ACHN (cell line): ENCODE measurements at places on chromosomes 16 and 17.

DNA sequence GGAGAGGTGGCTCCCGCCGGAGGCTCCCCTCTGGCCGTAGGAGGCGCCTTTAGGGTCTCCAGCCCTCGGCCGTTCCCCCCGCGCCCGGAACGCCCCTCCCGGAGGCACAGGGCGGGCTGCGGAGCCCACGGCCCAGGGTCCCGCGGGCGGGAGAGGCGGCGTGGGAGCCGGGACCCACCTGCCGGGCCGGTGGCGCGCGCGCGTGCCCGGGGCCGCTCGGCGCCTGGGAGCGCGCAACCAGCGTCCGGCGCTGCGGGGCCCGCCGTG is at the start of gene MIF4GD:
TSS of gene MIF4GD (minus strand) at position 266 of the 267 bp plus-strand sequence. CDS start 1,036 bp downstream, outside the sequence.
- DNase-seq: no peak

- no peak for DNase-seq
Observed at GRCh38 chr17:29107084-29107483, 64.1 kb downstream of the PIPOX start.

DNA sequence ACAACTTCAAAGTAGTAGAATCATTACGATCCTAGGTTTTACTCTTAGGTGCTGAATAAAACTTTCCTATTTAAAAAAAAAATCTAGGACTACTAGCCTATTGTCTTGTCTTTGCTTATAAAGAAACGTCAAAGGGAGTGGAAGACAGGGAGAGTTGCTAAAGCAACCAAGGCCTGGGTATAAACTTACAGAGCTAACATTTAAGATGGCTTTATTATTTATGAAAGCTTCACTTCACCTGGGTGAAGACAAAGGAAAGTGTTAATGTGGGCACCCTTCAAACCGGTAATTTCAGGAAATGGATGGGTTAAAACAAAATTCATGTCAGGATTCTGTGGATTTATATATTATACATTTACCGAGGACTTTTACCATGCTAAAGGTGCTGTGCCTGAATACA is 2.5 kb downstream of the DUSP14 start:
- DNase-seq: no peak

GRCh38 chr16:12462426-12463280 is 341.0 kb downstream of the CPPED1 start:
- no peak for DNase-seq

DNA sequence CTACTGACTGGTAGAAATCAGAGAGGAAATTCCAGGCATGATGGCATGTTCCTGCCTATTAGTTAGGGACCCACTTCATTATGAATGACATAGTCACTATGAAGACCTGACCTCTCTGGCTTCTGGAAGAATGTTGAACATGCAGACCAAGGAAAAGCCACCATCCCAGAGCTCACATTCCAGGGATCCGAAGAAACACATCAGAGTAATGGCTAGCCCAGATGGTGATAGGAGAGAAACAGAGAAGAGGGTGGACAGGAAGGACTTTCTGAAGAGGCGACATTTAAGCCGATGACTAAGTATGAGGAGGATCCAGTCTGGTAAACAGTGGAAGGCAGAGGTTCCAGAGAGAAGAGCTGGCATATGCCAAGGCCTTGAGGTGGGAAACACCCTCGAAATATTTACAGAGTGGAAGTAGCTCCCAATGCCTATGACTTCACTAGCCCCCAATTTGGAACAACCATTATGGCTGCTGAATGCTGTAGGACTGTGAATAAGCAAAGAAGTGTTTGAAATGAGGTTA is 216.2 kb downstream of the RBFOX1 start:
- no peak for DNase-seq

DNA sequence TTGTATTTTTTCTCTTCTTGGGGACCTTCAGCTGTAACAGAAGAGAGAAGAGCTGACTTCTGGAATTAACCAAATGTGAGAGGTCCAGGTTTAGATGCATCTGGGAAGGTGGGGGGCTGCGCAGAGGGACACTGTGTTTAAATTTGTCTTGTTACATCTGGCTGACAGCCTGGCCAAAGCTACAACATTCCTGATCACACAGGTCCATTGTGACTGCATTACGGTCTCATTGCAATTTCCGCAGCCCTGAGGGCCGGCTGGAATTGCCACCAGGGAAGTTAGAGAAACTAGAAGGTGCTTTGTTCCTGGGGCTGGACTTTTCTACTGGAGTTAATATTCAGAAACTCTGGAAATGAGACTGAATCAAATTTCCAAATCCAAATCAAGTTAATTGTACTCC is 37.9 kb upstream of the LRRC75A start:
- DNase-seq: no peak

DNA sequence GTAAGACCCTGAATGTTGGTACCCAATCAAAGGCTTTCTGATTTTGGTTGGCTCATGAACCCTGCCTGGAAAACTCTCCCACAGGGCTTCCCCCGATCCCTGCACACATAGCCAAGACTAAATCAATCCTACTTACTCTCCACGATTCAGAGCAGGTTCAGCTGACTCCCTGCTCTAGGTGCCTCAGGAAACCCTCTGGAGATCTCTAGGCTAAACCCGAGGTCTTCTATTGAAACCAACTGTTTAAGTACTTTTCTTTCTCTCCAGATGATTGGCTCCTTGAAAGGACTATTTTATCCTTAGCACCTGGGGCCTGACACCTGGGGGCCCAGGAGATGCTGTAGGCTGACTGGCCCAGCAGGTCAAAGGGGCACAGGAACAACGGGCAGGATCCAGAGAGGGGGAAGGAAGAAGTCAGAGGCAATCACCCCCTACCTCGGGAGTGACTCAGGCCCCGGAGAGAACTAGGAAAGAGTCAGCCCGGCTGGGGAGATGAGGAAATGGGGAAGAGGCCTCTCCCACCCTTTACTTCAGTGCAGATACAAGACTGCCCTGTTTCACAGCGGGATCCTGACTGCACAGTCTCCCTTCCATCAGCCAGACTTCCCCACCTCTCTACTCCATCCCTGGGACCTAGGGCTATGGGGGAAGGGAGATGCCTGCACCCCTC is 2.0 kb downstream of the TBC1D10B start:
- peak; percentile 57 for DNase-seq

DNA sequence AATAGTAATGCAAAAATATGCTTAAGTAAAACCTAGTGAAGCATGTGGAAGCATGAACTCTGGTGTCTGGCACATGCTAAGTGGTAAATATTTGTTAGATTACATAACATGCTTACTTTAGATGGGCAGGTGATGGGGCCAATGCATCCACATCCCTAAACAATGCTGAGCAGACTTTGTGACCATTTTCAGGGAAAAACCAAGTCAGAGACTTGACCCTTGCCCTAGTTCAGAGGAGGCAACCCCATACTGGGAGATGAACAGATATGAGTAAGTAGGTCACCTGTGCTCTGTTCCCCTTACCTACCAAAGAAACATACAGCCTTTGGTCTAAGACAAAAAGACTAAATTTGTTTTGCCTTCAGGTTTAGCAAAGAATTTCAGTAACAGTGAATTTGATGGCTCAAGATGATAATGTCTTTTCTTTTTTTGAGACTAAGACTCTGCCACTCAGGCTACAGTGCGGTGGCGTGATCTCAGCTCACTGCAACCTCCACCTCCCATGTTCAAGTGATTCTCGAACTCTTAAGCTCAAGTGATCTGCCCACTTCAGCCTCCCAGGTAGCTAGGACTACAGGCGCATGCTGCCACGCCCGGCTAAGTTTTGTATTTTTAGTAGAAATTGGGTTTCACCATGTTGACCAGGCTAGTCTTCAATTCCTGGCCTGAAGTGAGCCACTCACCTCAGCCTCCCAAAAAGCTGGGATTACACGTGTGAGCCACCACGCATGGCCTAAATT is 91.4 kb downstream of the HIC1 start:
- DNase-seq: no peak

DNA sequence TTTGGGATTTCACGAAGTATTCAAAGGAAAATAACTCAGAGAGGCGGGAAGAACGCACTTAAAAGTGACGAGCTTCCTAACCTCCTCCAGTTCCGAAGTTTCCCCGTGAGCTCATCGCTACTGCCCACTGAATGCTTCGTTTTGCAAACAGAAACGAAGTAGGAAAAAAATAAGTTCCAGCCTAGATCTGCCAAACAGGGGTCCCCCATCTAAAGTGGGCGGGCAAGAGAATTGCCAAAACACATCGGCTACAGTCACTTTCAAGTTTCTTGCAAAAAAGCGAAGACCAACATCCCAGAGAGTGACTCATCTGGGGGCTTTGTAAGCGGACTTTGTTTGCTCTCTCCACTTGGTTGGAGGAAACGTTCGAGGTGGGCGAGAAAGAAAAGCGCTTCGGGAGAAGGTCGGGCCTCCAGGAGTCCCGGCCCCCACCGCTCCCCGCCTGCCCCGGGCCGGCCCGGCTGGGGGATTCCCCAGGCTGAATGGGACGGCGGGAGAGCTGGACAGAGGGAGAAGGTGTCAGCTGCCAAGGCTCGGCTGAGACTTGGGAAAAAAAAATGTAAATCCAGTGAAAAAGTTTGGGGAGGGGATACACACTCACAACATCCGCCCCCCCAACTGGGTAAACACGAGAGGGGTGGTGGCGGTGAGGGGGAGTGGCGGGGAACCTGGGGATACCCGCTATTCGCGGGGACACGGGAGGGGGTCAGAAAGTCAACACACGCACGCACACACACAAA is 1.0 kb downstream of the VEZF1 start:
- DNase-seq: peak; percentile 76

DNA sequence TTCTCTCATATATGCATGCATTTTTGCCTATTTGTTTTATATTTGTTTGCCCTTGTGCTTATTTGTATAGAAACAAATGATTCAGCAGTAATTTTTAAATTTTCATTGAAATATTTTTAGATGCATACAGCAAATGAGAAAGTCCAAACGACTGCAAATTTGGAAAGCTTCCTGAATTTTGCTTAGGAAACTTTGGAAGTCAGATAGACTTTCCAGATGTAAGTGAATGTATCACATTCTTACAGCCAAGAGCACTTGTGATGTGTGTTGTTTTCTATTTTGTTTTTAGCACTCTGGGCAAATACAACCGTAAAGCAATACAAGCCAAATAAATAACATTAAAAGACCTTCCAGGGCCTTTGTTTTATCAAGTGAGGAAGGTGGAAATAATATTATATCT is 680.8 kb upstream of the CDH8 start:
- no peak for DNase-seq

DNA sequence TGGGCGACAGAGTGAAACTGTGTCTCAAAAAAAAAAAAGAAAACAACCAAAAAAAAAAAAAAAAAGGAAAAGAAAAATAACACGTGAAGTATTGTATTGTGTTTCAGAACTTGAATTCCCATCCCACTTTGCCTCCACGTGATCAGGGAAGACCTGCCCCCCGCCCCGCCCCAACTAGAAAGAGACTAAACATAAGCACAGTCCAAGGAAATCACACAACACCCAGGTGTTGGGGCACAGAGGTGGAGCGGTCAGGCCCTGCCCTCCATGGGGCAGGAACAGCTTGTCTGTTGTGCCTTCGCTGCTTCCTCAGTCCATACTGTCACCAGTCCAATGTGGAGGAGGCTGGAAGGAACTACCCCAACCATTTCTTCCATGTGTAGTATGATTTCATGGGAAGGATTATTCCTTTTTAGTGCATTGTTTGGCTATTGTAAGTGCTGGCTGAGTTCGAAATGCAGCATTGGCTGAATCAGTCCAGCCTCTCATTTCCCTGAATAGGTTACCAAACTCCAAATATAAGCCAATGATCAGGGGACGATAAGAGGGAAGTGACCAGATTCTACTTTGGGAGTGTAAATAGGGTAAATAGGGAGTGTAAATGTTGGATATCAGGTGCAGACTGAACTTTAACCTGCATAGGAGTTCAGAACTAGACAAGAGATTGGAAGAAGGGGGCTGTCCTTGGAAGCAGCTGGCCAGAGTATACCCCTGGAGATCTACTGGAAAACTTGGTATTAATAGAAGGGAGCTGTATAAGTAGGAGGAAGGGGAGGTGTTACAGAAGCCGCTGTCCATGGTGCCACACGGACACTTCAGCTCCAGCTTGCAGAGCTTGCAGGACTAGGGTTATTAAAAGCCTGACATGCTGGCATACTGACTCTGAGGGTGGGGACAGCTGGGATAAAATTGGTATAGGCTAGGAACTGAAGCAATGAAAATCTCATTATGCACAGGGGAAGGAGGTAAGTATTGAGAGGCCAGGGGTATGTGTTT is 50.7 kb downstream of the TANGO6 start:
- peak; percentile 42 for DNase-seq

DNA sequence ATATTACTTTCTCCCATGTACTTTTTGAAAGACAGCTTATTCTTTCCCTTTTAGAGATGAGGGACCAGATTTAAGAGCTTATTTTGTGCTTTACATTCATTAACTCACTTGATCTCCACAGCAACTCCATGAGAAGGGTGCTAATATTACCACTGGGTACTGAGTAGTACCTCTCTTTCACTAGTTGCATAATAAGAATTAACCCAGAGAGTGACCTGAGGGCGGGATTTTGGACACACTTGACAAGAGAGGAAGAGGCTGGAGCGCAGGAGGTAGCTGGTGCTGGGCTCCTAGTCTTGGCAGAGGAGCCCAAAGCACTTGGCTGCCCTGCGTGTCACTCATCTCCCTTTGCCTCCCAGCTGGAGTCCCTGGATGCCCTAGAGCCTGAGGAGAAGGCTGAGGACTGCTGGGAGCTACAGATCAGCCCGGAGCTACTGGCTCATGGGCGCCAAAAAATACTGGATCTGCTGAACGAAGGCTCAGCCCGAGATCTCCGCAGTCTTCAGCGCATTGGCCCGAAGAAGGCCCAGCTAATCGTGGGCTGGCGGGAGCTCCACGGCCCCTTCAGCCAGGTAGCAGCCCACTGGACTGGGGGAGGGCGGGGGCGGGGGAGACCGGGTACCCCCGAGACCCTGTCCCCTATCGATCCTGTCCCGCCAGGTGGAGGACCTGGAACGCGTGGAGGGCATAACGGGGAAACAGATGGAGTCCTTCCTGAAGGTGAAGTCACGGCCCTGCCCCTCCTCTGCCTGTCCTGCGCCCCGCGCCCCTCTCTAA is 1.7 kb upstream of the MAZ start:
- peak; percentile 66 for DNase-seq

DNA sequence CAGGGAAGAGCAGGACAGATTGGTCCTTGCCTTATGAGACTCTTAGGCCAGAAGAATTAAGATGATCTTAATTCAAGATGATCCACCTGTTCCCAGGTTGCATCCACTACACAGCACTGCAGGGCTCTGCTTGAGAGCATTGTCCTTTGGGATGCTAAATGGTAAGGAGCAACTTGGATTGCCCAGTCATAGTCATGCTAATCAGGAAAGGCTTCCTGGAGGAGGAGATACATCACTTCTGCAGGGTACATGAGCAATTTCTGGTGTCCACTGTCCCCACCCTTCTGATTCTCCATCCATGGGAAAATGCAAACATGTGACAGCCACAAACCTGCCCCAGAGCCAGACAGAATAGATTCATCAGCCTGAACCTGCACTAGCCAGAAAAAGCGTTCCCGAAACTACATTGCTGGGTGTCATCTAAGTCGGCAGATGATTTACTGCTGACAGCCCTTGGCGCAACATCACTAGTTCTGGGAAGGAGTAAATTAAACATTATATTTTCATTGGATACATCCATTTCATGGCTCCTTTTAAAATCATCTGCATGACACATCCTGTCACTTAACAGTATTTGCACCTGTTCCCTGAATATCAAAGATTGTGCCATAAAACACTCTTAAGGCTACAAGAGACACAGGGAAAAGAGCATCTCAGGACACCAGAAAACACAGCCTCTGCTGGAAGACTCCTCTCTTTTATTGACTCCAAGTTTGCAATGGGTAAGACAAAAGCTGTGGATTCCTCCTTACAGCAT is 282.2 kb downstream of the MAF start:
- DNase-seq: no peak
